ENCODE measurements at places on chromosomes 6 and 20.

- DNase-seq: no peak
These were observed 49.2 kb downstream of the ARID1B start for GRCh38 chr6:156826290-156826955.

GRCh38 chr6:119476554-119476953 lies 127.0 kb upstream of the MAN1A1 start:
- DNase-seq: no peak

DNA sequence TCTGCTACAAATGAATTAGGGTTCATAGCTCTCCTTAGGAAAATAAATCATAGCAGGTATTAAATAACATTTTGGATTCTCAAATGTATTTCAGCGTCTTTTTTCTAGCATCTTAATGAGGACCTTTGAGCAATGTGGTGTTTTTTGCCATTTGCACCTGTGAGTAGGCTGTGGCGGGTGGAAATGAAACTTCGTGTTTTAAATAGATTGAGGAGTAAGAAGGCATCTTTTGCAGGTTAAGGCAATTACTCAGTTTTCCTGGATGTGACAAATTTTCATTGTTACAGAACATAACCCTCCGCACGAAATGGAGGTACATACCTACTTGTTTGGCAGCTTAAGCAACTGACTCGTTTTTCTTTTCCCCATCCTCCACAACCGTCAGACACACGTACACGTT lies 708.9 kb upstream of the NRSN1 start:
- no peak for DNase-seq

GRCh38 chr6:48961781-48962415 lies 501.2 kb downstream of the MMUT start:
- no peak for DNase-seq

DNA sequence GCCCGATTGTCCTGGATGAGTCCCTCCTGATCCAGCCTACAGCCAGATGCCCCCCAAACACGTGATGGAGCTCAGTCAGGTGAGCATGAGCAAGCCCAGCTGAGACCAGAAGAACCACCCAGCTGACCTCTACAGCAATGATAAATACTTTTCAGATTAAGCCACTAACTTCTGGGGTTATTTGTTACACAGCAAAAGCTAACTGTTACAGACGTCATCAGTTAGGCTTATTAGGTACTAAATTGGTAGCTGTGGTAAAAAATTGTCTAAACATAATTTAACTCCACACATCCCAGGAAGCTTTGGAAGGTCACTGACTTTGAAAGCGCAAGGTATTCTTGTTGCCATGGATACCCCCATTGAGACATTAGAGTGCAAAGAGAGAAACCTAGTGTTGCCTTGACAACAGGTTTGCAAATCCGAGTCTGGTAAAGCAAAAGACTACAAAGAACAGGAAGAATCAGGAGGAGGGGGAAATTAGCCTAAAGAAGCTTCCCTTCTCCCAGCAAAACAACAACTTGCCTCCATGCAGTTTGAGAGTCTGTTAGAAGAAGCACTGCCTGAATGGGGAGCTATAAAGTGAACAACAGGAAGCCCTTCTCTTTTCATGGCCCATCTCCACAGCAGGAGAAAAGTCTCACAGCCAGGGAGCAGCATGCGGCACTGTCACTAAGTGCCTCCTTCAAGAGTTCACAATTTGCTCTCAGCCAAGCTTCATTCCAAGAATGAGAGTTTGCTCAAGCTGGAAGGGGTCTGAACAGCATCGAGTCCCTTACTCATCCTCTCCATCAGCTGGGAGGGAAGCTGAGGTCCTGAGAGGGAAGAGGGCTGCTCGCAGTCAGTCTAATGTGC lies 41.7 kb upstream of the ZNF831 start:
- no peak for DNase-seq

GRCh38 chr20:15930311-15931305 lies 642.6 kb downstream of the KIF16B start:
- no peak for DNase-seq
